ENCODE measurements at places on chromosomes 11 and 22.

GRCh38 chr11:106012744-106013143 is 9.3 kb downstream of the MSANTD4 start:
- DNase-seq = no peak

GRCh38 chr11:130636722-130637464 is 188.4 kb downstream of the ADAMTS15 start:
- DNase-seq = no peak

- DNase-seq = no peak
Observed at GRCh38 chr11:58923300-58923788, 15.9 kb upstream of the GLYATL1 start.

- no peak for DNase-seq
Observed at GRCh38 chr11:32081129-32081641, 9.7 kb upstream of the RCN1 start.

- no peak for DNase-seq
Observed at GRCh38 chr22:20663137-20663828, 110.6 kb upstream of the SERPIND1 start.

GRCh38 chr22:23230348-23231068 is 50.2 kb downstream of the BCR start:
- DNase-seq = no peak

GRCh38 chr11:45934580-45935318 is 12.3 kb downstream of the LARGE2 start:
- DNase-seq = no peak

DNA sequence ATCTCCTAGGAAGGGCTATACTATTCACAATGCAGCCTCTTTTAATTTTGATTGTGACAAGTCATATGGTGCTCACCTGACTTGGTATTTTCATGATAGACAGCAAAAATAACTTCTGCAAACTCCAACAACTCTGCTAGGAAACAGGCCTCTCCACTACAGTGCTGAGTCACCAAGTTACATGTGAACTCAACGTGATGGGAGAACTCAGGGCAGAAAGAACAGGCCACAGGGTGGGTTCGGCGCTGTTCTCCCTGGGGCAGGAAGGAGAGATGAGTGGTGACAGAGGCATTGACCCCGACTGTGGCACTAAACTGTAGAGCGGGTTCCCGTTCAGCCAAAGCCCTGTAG is 76.6 kb upstream of the UCP3 start:
- no peak for DNase-seq

DNA sequence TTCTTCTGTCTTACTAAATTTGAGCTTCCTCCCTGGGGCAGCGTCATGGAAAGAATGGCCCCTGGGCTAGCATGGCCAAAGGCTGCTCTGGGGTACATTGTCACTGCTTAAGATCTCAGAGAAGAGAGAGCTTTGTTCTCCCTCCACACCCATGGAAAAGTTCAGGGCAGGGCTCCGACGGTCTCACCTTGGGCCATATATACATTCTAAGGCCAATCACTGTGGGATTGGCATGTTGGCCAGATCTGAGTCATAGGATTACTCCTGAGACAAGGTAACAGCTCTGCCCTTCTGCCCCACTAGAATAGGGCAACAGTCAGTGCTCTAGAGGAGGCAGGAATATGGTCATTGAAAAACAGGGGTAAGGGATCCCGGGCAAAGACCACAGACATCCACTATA is 56.2 kb downstream of the BUD13 start:
- DNase-seq = no peak

GRCh38 chr11:113172382-113172951 is 141.9 kb upstream of the TTC12 start:
- DNase-seq = no peak

GRCh38 chr22:43110444-43110926 is at the start of gene BIK:
Gene BIK, plus strand, starts transcription at chr22:43110750. Its CDS starts 13,273 bp downstream, at chr22:43124023.
- DNase-seq = peak; percentile 71

GRCh38 chr11:64585150-64585549 is 5.9 kb upstream of the SLC22A12 start:
- no peak for DNase-seq

GRCh38 chr11:35111161-35112055 is 27.6 kb upstream of the CD44 start:
- no peak for DNase-seq

- no peak for DNase-seq
Observed at GRCh38 chr11:35337136-35337913, 82.0 kb downstream of the SLC1A2 start.

- no peak for DNase-seq
Observed at GRCh38 chr22:20937031-20937793, 20.0 kb downstream of the CRKL start.

DNA sequence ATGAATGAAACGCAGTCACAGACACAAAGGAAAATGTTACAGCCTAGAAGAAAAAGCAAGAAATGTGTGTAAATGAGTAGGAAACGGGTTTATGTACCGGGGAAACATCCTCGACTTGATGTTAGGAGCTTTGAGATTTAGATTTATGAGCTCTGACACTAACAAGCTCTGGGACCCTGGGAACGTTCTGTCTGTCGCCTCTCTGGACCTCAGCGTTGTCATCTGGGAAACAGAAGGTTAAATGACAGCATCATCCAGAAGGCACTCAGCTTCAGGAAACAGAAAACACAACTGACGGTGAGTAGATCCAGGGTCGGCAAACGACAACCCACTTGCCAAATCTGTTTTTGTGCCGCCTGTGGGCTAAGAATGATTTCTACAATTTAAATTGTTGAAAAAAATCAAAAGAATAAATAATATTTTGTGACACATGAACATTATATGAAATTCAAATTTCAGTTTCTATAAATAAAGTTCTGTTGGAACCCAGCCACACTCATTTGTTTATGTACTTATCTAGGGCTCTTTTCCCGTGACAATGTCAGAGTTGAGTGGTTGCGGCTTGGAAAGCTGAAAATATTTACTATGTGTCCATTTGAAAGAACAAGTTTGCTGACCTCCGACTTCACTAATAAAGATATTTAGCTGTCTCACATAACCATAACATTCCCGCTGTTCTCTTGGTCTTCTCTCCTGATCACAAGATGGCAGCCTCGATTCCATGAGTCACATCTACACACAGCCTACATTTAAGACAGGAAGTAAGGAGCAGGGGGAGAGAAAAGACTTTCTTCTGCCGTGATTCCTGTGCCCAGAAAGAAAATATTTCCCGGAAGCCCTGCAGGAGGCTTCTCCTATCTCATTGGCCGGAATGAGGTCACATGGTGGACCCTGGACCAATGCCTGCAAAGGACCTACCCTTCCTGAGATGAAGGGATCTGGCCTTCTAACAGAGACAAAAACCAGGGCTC is 47.1 kb upstream of the SYT13 start:
- DNase-seq = no peak
